HFFc6 (cell line): ENCODE measurements at places on chromosomes 3 and 15. TPM values are rescaled to one million over a fixed set of nuclear protein-coding genes. Genes with fewer than 3 reads are reported as not detected.

TYRO3 gene
- total RNA-seq, result 13.9 to 24.1 TPM (median 17.8 TPM) in 3 replicates

DNA sequence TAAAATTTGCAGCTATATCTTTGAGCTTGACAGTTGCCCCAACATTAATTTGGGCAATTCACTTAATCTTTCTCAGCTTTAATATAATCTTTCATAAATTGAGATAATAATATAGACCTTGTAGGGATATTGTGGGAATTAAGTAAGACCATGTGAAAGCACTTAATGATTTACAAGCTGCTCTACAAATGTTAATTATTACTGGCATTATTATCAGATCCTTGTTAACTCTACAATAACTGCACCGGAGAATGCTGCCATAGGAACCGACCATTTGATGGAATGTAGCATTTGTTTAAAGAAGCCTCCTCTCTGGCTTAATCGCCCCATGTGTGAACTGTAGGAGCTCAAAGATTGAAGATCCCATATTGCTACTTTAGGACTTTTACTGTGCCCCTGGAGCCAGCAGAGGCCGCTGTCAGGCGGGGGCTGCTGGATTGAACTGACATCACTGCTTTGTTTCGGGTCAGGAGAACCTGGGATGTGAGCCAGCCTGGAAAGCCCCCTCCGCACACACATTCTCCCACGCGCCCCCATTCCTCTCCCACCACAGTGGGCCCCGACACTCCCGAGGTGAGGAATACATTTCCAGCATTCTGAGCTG, 154.2 kb upstream of the TNIK start:
- DNase-seq, result no peak

- no peak for DNase-seq
These were observed 346.2 kb downstream of the ZBBX start for GRCh38 chr3:167033866-167034265.

ZNF662 gene
- total RNA-seq, result 0.21 to 0.25 TPM in 2 of 3 replicates, not detected in the other

FANCD2OS gene
- total RNA-seq, result not detected in 3 replicates

XYLB gene
- total RNA-seq, result 5.1 to 5.8 TPM (median 5.4 TPM) in 3 replicates

TRIM42 gene
- not detected in 3 replicates for total RNA-seq

DNA sequence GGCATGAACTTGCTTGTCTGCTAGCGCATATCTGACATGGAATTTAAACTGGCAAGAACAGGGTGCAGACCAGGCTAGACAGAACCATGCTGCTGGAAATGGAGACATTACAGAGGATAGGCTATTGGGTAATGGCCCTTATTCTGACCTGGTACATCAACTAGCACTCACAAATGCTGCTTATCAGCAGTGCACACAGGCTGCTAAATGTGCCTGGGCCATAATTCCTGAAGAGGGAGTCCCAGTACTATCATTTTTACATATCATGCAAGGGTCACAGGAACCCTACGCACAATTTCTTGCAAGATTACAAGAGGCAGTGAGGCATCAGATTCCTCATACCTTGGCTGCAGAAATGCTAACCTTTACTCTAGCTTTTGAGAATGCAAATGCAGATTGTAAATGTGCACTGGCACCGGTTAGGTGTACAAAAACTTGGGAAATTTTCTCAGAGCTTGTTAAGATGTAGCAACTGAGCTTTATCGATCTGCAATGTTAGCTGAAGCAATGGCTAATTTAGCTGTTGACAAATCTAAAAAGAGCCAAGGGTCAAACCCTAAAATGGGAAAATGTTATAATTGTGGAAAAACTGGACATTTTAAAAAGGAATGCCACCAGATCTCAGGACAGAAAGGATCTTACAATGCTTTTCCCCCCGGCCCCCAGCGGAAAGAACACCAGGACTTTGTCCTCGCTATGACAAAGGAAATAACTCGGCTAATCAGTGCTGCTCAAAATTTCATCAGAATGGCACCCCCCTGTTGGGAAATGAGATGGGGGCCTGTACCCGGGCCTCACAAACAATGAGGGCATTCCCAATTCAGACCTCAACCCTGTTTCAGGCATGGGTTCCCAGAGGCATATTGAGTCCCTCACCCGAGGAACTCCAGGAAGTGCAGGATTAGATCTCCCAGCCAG, 21.1 kb downstream of the CCRL2 start:
- DNase-seq, result no peak

CAMP gene
- total RNA-seq, result not detected in 3 replicates

GRCh38 chr3:40128166-40128565, 181.3 kb upstream of the EIF1B start:
- DNase-seq, result no peak

DNA sequence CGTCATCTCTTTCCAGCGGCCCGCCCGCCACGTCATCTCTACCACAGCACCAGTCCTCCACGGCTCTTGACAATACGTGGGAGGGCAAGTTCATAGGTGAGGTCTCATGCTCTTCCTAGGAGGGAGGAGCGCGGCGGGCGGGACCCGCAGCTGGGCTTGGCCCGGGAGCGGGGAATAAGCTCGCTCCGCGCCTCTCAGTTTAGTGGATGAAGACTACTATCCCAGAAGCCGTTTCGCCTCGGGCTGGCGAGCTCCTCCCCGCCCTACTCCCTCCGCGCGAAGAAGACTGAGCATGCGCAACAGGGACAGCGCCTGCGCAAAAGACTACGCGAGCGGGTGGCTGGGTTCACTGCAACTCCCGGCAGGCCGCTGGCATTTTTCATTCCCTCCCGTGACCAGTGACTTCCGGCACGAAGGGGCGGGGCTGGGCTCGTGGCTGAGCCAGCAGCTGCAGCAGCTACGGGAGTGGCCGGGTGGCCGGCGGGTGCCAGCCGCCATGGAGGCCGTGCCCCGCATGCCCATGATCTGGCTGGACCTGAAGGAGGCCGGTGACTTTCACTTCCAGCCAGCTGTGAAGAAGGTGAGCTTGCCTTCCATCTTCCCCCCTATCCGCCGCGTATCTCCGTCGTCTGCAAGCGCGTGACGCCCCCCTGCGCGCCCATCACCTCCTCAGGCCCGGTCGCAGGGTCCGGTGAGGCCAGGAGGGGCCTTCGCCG, at the start of gene PTPN23:
Gene PTPN23, plus strand, starts transcription at position 421 of the 716 bp plus-strand sequence. Its CDS starts 76 bp downstream, at position 497.
- DNase-seq, result peak; percentile 99

CXCR6 gene
- total RNA-seq, result not detected in 3 replicates

TEX55 gene
- not detected in 3 replicates for total RNA-seq

DNA sequence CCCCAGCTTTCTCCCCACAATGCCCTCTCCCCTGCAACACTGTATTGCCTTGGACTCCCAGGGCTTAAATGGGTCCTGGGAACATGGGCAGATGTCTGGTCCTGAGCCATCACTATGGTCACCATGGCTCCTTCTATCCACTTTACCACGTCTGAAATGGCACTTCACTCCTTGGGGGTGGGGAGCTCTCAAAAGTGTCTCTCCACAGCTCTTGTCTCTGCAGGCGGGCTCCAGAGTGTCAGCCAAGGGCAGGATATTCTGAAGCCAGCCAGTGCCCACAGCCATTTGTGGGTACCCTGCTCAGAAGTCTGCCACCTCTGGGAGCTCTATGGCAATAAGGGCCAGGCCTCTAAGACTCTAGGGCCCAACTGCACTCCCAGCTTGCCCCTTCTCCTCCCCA, 163.9 kb downstream of the PPM1L start:
- DNase-seq, result no peak

DNA sequence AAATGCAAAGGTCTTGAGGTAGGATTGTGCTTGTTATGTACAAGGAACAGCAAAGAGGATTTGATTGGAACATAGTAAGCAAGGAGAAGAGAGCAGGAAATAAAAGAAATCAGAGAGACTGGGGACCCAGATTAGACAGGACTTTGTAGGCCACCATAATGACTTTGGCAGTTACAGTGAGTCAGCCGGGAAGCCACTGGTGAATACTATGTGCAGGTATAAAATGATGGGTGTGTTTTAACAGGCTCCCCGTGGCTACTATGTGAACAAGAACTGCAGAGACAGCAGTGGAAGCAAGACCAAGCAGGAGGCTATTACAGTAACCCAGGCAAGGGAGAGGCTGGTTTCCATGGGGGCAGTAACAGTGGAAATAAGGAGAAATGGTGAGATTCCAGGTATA, 55.2 kb downstream of the NPTN start:
- DNase-seq, result no peak

C3orf80 gene
- 0.35 to 0.95 TPM (median 0.57 TPM) in 3 replicates for total RNA-seq

SAMD7 gene
- not detected in 3 replicates for total RNA-seq

- DNase-seq, result no peak
These were observed 12.1 kb downstream of the TMC3 start for GRCh38 chr15:81361891-81362290.

GPR62 gene
- total RNA-seq, result not detected in 3 replicates

- peak; percentile 44 for DNase-seq
These were observed 319.3 kb upstream of the AZI2 start for GRCh38 chr3:28667646-28668621.

DNA sequence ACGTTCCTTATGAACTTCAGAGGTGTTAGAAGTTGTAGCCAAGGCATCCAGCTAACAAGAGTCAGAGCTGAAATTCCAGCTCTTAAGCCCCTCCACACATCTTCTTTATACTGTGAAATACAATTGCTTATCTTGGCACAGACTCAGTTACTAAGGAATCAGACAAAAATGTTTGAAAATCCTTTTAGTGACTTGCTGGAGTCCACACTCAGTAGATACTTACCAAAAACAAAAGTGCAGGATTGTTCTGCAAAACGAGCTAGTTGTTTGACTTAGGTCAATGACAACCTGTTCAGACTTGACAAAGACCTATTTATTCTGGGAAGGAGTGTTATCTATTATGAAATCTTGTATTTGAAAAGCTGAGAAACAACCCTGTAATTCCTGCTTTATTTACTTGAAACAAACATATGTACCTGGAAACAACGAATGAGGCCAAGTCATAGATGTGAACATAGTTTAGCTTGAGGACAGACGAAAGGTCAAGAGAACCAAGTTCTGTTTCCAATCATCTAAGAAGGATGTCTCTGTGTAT, 38.5 kb downstream of the B3GNT5 start:
- DNase-seq, result no peak

DNA sequence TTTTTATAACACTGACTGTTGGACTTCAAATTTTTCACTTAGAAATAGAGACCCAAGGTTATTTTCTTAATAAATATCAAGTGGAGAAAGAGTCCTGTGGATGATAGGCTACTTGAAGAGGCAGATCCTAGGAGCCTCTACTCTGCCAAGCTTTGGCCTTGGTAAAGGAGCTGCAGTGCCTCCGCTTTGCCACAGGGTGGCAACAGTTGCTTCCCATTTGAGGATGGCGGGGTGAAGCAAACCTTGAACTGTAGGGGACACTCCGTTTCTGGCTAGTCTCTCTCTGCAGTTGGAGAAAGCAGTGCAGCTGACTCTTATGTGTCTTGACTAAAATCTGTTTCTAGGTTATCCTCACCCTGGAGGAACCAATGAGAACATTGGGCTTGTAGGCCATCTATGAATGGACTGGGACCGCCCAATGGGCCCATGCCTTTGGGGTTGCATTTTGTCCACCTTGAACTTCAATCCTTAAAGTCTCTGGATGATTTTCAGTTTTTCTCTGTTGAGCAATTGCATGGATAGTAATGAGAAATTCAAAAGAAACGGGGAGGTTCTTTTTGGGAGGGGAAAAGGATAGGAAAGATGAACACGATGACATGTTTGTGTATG, 9.8 kb downstream of the SCG5 start:
- peak; percentile 64 for DNase-seq

GRCh38 chr3:45684327-45684892, 4.8 kb upstream of the SACM1L start:
- DNase-seq, result no peak

DNA sequence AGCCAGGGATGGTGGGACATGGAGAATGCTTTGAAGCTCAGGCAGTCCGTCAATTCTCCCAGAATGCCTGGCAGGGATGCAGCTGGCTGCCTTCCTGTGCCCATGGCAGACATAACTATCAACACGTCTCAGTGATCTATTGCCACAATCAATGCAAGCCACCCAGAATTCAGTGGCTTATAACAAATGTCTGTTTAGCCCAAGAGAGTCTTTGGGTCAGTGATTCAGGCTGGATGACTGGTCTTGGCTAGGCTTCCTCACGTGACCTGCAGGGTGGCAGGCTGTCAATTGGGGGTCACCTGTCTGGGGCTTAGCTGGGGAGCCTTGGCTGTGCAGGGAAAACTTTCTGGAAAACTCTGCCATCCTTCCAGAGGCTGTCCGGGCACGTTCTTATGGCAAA, 213.1 kb upstream of the LRRFIP2 start:
- no peak for DNase-seq

NR1I2 gene
- total RNA-seq, result not detected in 3 replicates

LEKR1 gene
- 0.40 to 0.90 TPM (median 0.64 TPM) in 3 replicates for total RNA-seq

DOCK3 gene
- 0.16 to 0.24 TPM (median 0.21 TPM) in 3 replicates for total RNA-seq

DNA sequence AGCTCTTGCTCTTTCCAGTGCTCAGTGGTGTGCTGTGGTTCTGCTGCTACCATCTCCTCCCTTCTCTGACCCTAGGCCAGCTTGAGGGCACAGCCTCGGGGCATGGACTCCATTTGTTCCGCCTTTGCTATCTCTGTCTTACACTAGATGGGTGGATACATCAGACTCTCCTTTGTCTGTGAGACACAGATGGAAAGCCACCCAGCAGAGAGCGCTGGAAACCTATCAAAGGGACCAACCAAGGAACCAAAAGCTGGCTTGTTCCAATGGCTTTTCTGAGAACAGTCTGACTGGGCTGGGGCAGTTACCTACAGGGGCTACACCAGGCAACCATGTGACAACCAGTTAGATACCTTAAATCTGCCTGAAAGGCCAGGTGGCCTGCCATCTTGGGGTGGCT, 63.8 kb downstream of the NPTN start:
- DNase-seq, result no peak

RAB5A gene
- total RNA-seq, result 66.9 to 73.2 TPM (median 71.0 TPM) in 3 replicates

DNA sequence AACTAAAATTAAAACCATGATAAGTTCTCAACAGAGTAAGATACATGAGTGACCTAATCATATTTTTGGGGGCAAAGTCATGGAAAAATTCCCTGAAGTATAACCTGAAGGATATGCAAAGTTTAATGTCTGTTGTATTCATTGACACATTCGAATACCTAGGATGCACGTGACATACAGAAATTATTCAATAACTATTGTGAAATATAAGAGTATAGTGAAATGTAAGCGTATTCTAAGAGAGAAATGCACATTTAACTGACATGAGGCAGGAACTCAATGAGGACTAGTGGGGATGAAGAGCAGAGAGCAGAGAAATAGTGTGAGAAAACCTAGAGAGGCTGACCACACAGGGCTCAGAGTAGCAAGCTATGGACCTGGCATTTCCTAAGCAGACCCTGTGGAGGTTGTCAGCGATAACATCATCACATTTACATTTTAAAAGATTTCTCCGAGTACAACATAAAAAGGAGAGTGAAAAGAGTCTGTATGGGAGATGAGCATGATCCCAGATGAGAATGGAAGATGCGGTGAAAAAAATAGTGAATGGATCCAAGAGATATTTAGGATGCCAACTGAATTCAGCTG, 588.8 kb downstream of the MAGI1 start:
- no peak for DNase-seq

GRCh38 chr3:115698851-115699591, 75.7 kb downstream of the GAP43 start:
- no peak for DNase-seq

GRCh38 chr3:1019157-1019556, 73.7 kb upstream of the CNTN6 start:
- no peak for DNase-seq

- no peak for DNase-seq
These were observed 40.0 kb downstream of the USP3 start for GRCh38 chr15:63544258-63545026.
